Glomerular endothelial cell (primary cell): ENCODE measurements at places on chromosomes 2 and 18.

DNA sequence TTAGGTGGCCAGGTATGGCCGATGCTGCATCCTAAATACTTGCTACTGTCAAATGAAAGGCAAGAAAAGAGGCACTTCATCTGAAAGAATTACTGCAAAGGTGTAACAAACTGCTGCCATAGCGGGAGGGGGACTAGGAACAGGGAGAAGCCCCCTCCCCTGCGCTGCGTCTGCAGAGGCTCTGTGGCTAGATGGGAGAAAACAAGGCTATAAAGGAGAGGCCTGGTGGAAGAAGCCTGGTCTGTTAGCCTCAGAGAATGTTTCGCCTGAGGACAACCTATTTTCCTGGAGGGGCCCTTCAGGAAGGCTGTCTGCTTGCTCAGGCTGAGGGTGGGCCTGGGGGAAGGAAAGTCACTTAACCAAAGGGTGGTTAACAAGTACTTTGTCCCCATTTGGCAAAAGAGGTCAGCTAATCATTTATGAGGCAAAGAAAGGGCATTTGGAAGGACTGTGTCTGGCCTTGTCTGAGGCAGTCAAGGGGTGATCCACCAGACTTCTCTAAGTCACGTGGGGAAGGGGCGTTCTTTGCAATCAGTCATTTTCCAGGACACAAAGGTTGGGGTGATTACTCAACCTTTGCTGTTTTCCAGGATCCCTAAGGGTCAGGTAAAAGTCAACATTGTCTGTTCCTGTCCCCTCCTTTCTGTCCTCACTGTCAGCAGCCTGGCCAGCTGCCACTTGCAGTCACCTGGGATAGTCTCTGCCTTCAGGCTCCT, 103.0 kb upstream of the TMEM200C start:
- DNase-seq = no peak

- no peak for DNase-seq
These were observed 58.0 kb downstream of the FARP2 start for GRCh38 chr2:241413929-241414580.

DNA sequence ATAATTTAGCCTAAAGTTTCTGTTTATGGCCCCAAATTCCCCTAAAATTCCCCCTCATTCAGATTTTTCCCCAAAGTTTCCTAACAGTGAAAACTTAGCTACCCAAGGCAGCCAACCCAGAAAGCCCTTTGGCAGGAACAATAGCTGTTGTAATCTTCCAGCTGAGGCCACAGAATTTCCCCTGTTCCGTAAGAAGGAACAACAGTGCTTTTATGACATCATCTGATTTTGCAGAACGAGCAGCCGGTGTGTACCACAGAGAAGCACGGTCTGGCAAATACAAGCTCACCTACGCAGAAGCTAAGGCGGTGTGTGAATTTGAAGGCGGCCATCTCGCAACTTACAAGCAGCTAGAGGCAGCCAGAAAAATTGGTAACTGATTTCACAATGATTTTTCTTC, 6.3 kb downstream of the TNFAIP6 start:
- no peak for DNase-seq

DNA sequence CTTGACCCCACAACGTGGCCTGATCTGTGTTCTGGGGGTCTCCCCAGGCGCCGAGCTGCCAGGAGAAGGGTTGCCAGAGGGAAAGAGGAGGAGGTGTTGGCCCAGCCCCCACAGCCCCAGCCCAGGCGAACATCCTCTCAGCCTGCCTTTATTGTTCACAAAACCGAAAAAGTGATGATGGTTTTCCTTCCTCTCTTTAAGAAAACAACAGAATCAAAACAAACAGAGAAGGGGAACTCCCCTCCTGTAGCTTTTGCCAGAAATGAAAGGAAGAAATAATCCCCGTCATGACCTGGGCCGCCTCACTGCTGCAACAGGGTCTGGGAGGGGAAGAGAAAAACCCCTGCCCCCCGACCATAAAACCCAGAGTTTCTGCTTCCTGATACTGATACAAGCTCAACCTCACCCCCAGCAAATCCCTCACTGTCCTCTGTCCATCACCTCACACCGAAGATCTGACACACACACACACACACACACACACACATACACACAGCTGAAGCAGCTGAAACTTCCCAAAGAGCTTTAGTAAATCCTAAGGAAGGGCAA, 52.0 kb downstream of the ZFP36L2 start:
- no peak for DNase-seq

DNA sequence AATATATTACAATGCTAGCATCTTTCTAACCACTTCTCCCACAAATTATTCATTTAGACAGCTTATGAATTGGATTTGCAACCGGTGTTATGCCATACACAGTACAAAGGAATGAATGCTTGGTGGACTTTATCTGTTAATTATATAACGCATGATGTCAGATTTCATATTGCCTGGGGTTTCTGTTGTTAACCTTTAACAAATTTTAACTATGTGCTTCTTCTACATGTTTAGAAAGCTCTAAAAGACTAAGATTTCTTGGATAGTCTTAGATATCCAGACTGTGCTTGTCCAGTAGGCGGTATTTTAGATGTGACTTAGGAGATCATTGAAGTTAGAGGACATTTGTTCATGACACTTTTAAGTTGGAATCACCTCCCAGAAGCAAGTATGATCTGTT, 976.3 kb downstream of the TMEM182 start:
- DNase-seq = no peak

- DNase-seq = no peak
These were observed 107.7 kb downstream of the HNMT start for GRCh38 chr2:138071720-138072719.

DNA sequence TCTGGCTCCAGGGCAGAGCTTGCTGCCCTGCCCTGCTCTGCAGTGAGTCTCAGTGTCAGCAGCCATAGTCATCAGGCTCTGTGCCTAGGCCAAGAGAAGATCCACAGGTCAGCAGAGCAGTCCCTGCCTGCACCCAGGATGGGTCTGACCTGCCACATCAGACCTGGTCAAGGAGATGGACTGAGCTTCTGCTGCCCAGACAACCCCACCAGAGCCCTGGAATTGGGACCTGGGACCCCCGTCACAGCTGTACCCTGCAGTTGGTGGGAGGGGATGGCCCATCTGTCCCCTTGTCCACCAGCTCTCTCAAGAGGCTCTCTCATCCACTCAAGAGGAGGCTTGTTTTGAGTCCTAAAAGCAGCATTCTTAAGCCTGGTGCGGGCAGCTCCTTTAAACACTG, 142.6 kb downstream of the TFCP2L1 start:
- DNase-seq = no peak

DNA sequence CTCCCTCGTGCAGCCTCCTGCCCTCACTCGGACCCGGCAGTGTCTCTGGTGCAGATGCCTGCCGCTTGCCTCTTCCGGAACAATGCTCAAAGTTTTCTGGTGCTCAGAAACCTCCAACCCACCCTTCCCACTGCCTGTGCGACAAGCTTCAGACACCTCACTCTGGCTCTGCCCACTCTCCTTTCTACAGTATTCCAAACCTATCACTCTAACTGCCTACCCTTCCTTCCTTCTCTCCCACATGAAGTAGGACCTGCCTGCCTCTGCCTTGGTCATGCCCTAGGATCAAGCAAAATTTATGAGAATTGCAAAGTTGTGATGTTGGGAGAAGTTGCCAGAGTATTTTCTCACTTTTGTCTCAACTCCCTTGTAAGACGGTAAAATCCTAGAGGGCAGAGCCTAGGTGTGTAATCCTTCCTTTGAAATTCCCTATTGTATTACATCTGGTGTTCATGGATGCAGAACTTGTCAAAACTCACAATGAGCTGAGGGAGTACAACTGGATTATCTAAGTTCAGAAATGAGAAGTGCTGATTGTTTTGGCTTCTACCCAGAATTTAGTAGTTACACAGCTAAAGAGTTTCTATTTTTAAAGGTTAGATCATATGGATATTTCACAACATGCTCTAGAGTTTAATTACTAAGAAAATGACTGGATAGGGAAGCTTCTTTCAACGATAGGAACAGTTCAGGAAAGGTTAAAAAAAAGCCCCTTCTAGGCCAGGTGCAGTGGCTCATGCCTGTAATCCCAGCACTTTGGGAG, 7.2 kb downstream of the NPC1 start:
- no peak for DNase-seq

GRCh38 chr2:85873679-85874078, 15.1 kb downstream of the ST3GAL5 start:
- no peak for DNase-seq

- no peak for DNase-seq
These were observed 78.4 kb downstream of the SETBP1 start for GRCh38 chr18:44758861-44759631.

DNA sequence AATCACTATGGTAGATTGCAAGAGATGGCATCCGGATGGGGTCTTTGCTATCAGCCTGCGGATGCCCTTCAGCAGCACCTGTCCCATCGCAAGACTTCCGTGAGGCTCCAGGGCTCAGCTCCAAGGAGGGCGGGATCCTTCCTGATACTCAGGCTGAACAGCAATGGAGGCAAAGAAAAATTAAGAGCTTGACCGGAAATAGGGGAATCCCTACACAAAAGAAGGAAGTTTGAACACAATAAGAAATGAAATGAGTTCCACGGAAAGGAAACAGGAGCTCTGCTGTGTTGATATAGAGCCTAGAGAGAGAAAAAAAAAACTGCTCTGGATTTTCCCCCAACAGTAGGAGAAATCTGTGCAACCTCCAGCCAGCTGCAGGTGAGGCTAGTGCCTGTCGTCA, 91.9 kb downstream of the ARL4C start:
- DNase-seq = peak; percentile 23

- DNase-seq = no peak
These were observed 8.1 kb upstream of the RPIA start for GRCh38 chr2:88683160-88684021.

DNA sequence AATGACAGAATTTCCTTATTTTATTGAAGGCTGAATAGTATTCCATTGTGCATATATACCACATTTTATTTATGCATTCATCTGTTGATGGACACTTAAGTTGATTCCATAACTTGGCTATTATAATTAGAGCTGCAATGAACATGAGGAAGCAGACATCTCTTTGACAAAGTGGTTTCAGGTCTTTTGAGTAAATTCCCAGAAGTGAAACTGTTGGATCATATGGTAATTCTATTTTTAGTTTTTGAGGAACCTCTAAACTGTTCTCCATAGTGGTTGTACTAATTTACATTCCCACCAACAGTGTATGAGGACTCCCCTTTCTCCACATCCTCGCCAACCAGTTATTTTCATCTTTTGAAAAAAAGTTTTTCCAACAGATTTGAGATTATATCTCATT, 77.5 kb downstream of the TMEM200C start:
- DNase-seq = no peak

DNA sequence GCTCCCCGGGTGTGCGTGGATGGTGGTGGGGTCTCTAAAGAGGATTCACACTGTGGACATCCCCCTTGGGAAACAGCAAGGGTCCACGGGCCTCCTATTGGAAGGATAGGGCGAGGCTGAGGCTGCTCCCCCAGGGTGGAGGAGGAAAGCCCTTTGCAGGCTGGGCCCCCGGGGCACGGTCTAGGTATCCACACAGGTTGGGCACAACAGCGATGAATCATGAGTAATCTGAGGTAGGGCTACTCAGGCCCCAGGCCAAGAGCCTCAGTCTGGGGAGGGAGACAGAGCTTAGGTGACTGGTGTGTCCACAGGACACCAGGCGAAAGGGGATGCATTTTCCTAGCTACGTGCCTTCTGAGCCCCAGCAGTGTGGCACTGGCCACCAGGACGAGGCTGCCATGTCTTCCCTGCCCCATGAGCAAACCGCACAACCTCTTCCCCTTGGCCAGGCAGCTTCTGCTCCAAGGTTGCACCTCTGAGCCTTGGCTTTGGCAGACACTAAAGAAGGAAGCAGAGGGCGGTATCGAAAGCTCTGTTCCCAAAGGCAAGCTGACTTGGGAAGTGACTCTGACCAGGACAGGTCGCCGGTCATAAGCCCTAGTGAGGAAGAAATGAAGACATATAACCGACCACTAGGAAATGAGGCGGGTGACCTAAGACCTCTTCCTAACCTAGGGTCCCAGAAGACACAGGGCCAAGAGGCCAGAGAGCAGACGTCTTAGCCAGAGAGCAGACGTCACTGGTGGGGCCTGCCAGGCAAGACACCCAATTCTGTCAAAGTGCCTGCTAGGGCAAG, 14.6 kb upstream of the SEMA4C start:
- DNase-seq = no peak

DNA sequence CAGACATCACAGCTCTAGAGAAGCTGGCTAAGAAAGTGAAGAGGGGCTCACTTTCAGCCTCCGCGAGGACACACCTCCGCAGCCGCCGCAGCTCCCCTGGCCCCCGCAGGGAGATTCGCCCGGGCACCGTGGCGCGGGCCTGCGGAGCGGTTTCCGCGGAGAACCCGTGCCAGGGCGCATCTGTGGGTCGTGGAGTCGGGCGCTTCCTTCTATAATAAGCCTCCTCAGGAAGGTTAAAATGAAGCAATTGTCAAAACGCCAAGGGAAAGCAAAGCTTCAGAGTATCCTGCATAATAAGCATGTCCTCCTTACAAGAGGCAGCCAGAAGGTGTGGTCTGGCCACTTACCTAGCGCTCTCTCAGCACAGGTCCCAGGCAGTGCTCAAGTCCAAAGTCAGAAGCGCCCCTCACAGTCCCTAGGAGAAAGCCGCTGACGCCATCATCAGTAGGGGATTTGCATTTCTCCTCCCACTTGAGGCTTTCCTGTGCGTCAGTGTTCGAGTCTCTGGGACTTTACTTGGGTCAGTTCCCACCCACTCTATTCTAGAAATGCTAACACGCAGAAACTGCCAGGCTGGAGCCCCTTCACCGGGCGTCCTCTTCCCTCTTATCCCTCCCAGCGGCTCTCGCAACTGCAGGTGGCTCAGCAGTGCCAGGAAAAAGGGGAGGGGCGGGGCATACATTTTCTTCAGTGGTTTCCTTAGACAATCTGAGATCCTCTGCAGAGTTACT, at the start of gene STAT4:
Gene STAT4, minus strand, starts transcription at position 395 of the 731 bp plus-strand sequence. CDS start 2,791 bp downstream, outside the sequence.
- no peak for DNase-seq

GRCh38 chr18:38077229-38077628, 511.6 kb upstream of the CELF4 start:
- DNase-seq = no peak

DNA sequence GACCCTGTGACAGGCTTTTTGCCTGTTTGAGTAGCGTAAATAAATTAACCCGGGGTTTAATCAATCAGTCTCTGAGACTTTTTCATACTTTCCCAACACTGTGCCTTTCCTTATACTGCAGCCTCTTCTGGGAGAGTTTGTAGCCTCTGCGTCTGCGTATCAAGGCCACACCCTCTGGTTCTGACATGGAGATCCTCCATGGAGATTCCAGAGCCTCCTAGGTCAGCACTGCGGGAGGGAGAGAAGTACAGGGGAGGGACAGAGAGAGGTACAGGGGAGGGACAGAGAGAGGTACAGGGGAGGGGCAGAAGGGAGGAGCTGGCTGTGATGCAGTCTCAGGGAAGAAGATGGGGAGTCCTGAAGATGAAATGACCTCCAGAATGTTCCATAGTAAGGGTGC, 166.0 kb downstream of the ARL4C start:
- no peak for DNase-seq

GRCh38 chr18:525036-525797, 24.7 kb upstream of the COLEC12 start:
- DNase-seq = peak; percentile 95

DNA sequence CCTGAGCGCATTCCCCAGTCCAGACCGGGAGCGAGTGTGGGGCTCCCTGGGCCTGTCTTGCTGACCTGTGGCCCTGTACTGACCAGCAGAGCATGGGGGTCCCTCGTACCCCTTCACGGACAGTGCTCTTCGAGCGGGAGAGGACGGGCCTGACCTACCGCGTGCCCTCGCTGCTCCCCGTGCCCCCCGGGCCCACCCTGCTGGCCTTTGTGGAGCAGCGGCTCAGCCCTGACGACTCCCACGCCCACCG, 5.3 kb downstream of the NEU4 start:
- DNase-seq = no peak
